NCI-H1417 treated with DMSO at 0.1 percent for 48 hours (cell line): ENCODE measurements at places on chromosomes 7 and 10.

GRCh38 chr10:2948127-2948854, 119.1 kb upstream of the PFKP start:
- DNase-seq = no peak

GRCh38 chr10:97858001-97858439, 8.4 kb downstream of the GOLGA7B start:
- DNase-seq = no peak

- no peak for DNase-seq
Observed at GRCh38 chr7:120989257-120990220, 1.0 kb downstream of the CPED1 start.

- no peak for DNase-seq
Observed at GRCh38 chr10:1256432-1256725, 200.2 kb downstream of the WDR37 start.

GRCh38 chr10:36177071-36177470, 535.0 kb upstream of the FZD8 start:
- DNase-seq = no peak
